ENCODE measurements at places on chromosomes 11 and 22.

GRCh38 chr11:83035070-83035854, 36.4 kb downstream of the RAB30 start:
- DNase-seq, result no peak

DNA sequence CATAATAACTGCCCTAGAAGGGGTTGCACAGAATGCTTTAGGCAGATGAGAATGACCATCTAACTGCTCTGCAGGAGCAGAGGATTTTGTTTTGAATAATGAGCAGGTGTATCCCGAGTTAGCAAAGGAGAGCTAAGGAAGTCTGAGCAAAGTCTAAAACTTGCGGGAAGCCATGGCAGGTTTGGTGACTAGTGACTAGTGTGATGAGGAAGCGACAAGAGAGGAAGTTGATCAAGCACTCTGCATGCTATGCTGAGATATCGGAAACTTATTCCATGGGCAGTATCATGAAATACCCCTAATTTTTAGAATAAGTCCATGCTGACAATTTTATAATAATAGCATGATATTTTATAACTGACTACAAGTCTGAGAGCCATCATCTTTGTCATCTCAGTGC, 12.9 kb downstream of the OLFML1 start:
- DNase-seq, result no peak

- peak; percentile 39 for DNase-seq
These were observed 8.6 kb upstream of the MIAT start for GRCh38 chr22:26648528-26649388.

GRCh38 chr11:117668321-117668751, 128.7 kb downstream of the DSCAML1 start:
- DNase-seq, result peak; percentile 96

DNA sequence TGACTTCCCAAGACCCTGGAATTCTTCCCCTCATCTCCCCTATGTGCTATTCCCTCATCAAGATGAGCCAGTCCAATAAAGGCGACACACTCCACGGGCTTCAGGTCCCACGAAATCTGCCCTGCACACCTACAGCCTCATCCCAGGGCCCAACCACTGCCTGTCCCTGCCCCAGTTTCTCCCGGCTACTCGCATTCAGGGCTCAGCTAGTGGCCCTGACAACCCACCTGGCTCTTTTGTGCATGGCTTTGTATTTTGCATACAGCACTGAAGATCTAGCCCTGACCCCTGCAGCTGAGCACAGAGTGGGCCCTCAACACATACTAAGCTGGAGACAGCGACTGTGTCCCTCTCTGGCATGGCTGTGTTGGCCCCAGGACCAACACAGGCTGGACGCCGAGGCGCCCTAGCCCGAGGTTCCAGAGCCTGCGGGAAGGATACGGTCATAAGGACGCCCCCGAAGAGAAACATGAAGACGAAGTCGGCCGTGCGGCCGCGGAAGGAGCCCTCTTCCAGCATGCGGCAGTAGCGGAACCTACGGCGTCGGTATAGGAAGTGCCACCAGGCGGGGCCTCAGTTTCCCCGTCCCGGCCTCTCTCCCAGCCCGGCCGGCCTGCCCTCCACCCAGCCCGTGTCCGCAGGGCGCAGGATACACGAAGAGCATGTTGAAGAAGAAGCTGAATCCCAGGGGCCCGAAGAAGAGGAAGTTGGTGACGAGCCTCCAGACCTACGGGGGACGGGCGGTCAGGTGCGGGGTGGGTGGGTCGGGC, 710 bp downstream of the DERL3 start:
- DNase-seq, result no peak

GRCh38 chr22:17588606-17589005, 25.3 kb downstream of the SLC25A18 start:
- no peak for DNase-seq

DNA sequence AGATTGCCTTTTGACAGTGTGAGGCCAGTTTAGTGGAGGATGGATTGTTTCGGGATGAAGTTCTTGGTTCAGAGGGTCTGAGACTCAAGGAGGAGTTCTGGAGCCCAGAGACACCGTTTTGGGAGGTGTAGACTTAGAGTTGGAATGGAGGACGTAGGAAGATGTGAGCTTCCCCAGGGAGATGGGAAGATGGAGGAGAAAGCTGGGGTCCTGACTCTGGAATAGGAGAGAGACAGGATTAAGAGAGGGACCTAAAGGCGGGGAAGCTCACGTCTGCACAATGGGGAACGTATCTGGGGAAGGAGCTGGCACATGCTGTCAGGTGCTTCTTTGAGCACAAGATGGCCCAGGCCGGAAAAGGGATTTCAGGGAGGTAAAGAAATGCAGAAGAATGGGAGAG, 71.3 kb upstream of the CLDN5 start:
- DNase-seq, result no peak

DNA sequence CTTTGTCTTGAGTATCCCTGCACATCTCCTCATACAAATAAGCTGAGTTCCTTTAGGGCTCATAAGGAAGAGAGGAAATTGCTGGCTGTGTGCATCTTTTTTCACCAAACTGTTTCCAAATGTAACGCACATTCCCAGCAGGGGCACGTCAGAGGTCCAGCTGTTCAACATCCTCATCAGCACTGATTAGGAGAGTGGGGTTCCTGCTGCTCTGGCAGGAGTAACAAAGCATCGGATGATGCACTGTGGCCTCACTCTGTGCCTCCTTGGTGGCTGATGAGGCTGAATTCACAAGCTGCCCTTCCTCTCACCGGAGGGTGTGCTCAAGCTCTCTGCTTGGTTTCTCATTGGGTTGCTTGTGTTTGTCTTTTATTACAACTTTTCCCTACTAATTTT, 35.5 kb upstream of the SLC25A1 start:
- no peak for DNase-seq

- DNase-seq, result no peak
These were observed 147.6 kb downstream of the ME3 start for GRCh38 chr11:86524620-86525352.

DNA sequence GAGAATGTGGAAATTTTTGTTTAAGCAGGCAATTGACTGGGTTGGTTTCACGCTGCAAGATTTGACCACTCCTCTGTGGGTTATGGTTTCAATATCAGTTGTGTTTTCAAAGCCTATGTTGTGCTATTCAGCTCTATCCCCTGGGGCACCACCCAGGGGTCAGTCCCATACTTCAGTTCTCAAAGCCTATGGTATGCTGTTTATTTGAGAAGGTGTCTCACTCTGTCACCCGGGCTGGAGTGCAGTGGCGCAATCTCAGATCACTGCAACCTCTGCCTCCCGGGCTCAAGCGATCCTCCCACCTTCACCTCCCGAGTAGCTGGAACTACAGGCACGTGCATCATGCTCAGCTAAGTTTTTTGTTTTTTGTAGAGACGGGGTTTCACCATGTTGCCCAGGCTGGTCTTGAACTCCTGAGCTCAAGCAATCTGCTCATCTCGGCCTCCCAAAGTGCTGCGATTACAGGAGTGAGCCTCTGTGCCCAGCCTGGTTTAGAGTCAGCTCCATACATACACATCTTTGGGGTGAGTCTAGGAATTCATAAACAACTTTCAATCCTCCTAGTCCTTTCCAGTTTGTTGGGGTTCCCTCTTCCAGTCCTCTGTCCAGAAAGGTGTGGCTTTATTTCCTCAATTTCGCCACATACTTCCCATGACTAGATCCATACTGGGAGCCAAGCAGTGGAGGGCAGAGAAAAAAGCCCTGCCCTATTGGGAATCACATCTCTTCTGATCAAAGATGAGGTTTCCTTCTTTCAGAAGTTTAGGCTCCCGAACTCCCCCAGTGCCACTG, 35.0 kb upstream of the MAPK1 start:
- DNase-seq, result no peak

DNA sequence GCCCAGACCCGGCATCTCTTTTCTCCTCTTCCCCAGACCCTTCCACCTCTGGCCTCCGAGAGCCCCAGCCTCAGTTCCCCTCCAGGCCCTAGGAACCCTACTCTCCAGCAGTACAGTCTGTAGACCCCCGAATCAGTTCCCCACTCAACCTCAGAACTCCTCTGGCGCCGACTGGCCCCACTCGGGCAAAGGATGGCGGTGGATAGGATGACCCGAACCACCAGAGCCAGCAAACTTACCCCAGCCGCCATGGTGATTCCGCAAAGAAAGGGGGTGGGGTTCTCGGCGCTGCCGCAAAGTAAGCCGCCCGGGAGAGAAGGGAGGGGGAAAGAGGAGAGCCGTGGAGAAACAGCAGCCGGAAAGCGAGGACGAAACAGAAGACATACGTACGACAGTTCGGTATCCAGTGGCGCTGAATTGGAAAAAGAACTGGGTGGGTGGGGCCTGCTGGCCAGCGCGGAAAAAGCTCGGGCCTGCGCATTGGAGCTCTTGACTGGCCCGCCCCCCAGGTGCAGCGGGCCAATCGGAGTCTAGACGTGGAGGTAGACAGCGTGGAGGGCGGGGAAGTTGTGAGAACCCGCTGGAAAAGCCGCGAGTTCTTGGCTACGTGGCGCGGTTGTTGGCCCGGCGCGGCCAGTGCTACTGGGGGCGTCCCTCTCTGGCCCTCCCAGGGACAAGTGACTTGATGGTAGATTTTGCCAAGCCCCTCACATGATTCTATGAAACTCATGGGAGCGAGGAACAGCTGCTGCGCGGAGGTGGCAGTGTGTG, at the start of gene EEF1G:
TSS of gene EEF1G (minus strand) at position 300 of the 771 bp plus-strand sequence. CDS start at position 251, 49 bp downstream.
- DNase-seq, result peak; percentile 99

- no peak for DNase-seq
These were observed at the start of gene MRGPRF for GRCh38 chr11:69013009-69013951. Gene MRGPRF, minus strand, starts transcription at chr11:69013246. Its CDS starts 3,345 bp downstream, at chr11:69009901.

DNA sequence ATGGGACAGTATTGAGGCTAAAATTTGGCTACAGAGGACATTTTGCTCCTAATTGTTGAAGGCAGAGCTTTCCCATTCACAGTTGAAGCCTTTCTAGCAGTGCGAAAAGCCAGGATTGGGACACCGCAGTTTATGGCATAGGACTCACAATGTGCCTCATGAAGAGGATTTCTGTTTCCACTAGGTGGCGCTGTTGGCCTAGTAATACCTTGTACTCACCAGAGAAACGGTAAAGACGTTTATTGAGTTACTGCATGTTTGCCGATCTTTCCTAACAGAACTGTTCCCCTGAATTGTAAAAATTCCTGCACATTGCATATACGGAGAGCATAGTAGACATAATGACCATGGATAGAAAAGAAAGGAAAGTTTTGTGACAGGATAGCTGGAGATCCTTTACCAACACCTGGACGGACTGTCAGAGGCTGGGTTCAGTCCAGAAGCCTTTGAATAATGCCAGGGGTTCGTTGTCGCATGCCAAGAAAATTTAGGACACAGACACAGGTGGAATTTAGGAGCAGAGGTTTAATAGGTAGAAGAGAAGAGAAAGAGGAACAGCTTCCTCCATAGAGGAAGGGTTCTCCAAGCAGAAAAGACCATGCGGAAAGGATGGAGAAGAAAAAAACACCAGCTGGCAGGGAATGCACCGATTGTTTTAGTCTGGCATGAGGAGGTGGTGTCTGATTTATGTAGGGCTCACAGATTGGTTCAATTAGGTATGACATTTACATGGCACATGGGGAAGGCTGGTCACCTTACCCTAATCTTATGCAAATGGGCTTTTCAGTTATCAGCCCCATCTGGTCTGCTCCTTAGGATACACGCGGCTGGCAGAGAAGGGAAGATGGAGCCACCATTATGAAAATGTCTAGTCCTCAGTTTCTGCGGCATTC, 10.8 kb upstream of the OR51D1 start:
- DNase-seq, result peak; percentile 80

DNA sequence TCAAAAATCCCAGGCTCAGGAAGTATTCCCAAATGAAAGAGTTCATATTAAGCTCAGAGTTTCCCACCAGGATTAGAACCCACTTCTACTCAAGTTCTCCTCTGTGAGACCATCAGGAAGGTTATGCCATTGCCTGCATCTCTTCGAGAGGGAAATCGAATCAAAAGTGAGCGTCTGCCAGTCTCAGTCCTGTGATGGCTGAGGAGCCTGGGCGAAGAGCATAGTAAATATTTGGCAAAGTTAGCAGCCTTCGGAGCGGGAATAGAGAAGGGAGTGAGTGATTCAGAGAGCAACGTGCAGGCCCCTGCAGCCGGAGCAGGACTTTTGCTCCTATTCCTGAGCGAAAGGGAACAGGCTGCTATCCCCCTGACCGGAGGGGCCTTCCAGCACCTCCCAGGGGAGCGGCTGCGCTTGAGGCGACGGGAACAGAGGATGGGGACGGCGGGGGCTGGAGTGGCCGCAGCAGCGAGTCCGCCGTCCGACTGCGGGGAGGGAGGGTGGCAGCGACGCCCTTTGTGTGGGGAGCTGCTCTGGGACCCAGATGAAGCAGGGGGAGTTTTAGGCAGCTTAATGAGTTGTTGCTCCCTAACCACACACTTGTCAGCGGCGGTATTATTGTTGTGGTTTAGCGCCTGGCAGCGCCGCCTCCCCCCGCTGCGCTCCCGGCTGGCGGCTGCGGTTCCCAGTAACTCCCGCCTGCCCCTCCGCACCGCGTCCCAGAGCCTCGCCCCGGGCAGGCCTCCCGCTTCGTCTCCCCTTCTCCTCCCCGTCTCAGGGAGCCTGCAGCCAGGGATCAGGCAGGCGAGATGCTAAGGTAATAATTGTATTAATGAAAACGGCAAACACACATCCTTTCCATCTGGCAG, 21.7 kb upstream of the NRGN start:
- peak; percentile 63 for DNase-seq

GRCh38 chr11:124329787-124330478, 9.9 kb upstream of the OR8D2 start:
- DNase-seq, result peak; percentile 30

- no peak for DNase-seq
These were observed 40.1 kb downstream of the EIF4ENIF1 start for GRCh38 chr22:31449506-31449905.

DNA sequence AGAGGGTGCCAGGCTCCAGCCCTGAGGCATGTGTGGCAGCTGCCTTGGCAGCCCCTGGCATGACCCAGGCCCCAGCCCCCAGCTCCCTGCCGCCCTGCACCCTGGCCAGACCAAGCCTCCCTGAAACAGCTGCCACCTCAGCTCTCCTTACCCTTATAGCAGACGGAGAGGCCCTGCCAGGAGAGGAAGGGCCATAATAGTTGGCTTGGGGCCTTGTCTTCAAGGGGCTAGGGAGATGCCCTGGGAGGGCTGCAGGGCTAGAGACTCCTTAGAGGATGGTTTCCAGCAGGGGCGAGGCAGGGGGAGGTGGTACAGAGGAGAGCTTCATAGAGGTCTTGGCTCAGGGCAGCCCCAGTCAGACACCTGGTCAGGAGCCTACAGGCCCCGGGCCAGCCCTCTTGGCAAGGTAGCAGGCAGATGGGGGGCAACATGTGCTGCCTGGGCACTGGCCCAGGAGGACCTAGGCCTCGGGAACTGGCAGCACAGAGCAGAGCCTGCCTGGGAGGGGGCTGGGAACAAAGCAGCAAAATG, 13.0 kb downstream of the SMTN start:
- DNase-seq, result no peak

DNA sequence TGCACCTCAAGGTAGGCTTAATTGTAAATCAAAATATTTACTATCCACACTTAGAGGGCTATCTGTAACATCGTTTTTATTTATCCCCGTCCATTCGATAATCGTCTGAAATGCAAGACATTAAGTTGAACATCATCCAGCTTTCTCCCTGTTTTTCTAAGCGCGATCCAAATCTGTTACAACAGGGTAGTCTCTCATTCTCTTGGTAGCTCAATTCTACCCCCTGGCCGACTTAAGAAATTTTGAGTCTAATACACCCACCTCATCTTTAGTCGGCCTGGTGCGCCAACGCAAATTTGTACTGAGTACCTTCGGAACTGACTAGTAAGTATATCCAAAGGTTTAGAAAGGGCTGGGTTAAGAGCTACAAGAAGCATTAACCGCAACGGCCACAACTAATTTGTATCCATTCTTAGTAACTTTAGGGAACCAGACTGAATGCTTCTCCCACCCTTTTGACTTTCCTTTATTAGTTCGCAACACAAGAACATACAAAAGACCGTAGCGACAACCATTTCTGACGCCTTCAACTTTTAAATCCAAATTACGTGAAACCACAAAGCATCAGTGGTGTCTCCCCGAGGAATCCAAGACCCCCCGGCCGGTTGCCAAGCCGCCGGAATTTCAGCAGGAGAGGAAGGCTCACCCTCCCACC, 1.0 kb upstream of the ZNF143 start:
- peak; percentile 51 for DNase-seq
